Effector memory CD4-positive, alpha-beta T cell (primary cell): ENCODE measurements at places on chromosomes 16 and 17.
A peak's percentile ranks its signal among the peaks of the same experiment; 100 is the strongest.

DNA sequence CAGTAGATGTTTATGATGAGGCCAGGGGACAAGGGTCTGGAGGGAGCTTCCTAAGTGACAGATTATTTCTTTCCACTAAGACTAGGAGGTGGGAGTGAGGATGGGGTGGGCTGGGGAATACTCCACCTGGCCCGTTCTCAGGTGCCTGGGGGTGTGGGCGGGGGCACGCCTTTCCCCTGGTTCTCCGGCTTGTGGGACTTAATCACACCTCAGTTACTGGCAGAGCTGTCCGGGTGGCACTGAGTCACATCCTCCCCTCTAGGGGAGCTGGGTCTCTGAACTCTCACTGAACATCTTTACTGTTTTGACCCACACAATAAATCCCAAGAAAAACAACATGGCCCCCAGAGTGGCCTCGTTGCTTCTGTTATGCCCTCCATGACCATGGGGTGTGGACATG lies 332.8 kb downstream of the MAF start:
- no peak for DNase-seq

DNA sequence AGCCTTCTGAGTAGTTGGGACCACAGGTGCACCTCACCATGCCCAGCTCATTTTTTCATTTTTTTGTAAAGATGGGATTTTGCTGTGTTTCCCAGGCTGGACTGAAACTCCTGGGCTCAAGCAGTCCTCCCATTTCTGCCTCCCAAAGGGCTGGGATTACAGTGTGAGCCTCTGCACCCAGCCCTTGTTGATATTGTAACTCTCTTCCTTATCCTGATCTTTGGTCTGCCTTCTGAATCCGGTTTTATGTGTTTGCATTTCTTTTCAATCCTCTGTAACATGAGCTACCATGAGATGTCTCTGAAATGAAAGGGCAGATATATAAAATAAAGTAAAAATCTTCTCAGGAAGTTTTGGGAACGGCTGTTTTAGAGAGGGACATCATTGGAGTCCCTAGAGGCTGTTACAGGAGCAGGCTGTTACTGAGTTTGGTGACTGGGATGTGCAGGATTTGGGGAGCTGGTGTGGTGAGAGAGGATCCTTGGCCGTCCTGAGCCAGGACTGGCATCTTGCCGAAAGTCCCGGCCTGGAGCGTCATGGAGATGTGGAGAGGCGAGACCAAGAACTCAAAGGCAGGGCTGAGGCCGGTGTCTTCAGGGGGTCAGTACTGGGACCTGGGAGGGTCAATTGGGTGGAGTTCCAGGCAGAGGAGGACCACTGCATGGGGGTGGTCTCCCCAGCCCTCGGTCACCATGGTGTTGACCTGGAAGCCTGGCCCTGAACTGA lies 39.4 kb downstream of the ATP2C2 start:
- DNase-seq = no peak

DNA sequence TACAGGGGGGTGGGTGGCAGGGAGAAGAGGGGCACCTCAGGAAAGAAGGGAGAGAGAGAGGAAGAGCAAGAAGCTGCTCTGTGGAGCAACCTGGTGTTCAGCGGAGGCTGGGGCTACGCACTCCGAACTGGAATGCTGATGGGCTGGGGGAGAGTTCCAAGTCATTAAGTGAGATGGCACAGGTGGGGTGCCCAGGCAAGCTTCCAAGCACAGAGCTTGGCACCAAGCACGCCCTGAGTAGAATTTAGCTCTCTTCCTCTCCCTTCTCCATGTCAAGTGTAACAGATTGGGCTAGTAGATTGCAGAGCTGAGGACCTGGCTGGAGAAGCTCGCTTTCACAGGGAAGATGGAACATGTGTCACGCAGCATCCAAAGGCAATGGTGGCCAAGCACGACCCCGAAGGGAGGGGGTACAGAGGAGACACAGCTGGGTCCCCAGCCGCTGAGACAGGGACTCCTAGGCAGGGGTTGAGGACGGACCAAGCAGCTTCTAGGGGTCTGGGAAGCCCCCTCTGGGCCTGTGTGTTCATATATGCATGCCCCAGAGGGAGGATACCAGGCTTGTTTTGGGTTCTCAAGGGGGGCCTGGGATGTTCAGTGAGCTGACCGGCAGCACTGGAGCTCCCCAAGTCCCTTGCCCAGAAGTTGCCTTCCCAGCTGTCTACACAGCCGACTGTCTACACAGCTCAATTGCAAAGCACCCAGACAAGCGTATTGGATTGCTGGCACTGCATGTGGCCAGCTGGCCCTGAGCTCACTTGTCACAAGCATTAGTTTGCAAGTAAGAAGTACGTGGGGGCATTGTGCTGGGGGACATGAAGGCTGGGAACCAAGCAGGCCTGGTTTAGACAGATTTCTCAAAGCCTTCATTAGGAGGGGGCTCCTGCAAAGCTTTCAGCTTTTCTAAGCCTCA lies 247.8 kb downstream of the ENGASE start:
- DNase-seq = no peak

DNA sequence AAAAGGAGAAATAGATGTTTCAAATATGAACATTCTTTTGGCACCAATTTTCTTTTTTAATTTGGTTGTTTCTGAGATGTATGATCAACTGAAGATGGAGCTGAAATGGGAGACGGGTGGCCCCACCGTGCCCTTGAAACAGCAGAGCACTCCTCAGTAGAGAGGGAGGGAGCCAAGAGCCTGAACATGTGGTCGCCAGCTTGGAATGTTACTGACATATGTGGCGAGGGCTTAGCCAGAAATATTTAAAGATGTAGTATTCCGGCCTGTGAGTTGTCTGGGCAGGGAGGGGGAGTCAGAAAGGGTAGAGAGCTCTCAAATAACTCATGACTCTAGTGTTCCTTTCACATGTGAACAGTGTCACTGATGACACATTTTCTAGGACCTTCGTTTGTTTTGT lies 13.3 kb upstream of the MRC2 start:
- no peak for DNase-seq

GRCh38 chr17:8918807-8919465 lies 46.6 kb downstream of the PIK3R5 start:
- DNase-seq = no peak

- DNase-seq = no peak
Observed at GRCh38 chr16:15502041-15502725, 67.8 kb downstream of the BMERB1 start.

GRCh38 chr17:64661976-64662773 lies at the start of gene SMURF2:
TSS of gene SMURF2 (minus strand) at chr17:64662307. CDS start at chr17:64661880, 427 bp downstream.
- DNase-seq = peak; percentile 79

DNA sequence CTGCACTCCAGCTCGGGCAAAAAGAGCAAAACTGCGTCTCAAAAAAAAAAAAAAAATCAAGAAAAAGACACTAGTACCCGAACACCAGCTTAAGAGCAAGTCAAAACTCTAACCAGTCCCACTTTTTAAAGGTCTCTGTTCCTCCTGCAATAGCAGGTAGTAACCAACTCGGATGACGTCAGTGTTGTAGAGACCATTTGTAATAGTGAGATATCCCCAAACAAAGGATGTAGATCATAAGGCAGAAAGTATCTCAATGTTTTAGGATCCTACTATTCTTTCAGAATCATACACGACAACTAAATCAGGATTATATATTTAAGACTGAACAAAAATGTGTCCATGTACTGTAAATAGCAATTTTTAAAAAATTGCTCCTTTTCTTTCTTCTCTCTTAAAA lies 2.4 kb downstream of the JPT1 start:
- DNase-seq = no peak

DNA sequence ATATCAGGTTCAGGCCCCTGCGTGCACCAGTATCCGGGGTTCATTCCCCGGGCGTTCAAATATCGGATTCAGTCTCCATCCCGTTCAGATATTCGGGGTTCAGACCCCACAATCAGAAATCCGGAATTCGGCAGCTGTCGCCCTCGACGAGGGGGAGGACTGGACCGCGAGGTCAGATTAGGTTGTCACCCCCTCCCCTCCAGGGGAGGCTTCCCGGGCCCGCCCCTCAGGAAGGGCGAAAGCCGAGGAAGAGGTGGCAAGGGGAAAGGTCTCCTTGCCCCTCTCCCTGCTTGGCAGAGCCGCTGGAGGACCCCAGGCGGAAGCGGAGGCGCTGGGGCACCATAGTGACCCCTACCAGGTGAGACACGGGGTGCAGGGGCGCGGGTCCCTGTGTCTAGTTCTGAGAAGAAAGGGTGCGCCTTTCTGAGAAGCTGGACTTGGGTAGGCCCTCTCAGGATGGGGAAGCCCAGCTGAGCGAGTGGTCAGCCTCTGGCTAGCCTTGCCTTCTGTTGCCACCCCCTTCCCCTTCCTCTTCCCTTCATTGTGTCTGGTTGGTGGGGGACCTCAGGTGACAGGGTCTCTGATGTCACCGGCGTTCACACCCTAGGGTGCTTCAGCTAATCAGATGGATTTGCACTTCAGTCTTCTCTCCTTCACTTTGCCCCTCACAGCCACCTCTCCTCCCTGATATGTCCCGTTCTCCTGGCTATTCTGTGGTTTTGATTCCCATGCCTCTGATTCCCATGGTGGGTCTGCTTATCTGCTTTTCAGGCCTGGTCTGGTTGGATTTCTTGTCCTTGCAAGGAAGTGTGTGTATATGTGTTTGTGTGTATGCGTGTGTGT lies 844 bp downstream of the TAOK2 start:
- DNase-seq = no peak

DNA sequence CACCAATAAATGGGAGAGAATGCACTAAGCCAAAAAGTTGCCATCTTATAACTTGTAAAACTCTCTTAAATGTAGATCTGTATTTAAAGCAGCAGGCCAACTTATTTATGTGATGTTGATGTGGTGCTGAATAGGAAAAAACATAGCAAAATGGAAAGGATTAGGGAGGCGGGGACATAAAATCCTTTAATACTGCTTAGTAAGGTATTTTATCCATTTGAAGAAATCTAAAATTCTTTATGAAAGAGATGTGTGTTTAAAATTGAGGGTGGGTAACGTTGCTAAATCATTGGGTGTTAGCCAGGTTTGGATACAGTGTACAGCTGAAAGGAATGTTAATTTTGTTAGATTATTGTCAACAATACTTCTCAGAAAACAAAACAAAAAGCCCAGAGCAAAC lies 14.3 kb downstream of the SNTB2 start:
- DNase-seq = no peak

DNA sequence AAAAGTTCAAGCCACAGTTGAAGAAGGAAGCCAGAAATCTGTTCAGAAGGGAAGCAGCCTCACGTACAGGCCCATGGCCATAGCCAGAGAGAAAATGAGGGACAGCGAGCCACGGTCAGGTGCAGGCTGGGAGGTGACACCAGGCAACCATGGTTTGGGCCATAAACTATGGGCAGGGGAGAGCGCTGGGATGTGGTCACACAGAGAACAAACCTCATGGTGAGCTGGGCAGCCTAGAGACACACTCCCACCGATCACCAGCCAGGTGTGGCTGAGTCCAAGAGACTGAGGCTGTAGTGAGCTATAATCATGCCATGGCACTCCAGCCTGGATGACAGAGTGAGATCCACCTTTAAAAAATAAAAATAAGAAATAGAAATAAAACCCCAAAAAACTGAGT lies 76.5 kb downstream of the NETO2 start:
- no peak for DNase-seq

DNA sequence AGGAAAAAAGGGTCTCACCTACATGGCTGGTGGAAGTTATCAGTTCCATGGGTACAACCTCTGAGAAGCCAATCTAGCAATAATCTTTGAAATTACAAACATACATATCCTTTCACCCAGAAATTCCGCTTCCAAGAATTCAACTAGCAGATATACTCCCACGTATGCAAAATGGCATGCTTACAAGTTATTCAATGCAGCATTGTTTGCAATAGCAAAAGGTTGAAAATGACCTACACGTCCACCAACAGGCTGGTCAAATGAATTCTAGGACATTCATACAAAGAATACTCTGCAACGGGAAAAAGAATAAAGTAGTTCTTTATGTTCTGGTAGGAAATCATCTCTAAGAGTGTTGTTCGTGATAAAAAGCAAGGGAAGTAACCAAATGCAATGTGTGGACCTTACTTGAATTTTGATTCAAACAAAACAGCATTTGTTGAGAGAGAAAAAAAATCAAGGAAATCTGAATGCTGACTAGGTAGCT lies 63.7 kb upstream of the NLK start:
- no peak for DNase-seq

- no peak for DNase-seq
Observed at GRCh38 chr17:13939222-13939621, 130.1 kb upstream of the COX10 start.

DNA sequence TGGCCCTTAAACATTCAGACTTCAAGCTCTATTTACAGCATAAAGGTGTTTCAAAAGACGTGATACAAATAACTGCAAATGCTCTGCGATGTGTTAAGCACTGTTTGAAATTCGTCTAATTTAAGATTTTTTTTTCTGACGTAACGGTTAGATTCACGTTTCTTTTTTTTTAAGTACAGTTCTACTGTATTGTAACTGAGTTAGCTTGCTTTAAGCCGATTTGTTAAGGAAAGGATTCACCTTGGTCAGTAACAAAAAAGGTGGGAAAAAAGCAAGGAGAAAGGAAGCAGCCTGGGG lies 681 bp upstream of the MAPT start:
- no peak for DNase-seq

- DNase-seq = no peak
Observed at GRCh38 chr16:50088302-50088701, 22.5 kb downstream of the HEATR3 start.

DNA sequence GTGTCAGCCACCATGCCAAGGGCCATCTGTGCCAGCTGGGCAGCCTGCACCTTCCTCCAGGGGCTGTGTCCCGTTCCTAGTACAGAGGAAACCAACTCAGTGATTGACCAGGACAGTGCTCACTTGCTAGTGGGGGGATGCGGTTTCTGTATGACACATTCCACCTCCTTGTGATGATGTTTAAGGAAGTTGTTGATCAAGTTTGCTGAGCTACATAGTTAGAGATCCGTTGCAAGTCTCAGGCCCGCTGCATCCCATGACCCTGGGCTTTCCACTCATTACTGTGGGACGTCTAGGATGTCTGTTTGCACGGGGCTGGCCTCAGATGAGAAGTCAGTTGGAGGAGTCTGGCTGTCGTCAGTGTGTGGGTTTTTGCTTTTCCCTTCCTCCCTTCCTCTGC lies 33.6 kb downstream of the RNF213 start:
- DNase-seq = no peak

DNA sequence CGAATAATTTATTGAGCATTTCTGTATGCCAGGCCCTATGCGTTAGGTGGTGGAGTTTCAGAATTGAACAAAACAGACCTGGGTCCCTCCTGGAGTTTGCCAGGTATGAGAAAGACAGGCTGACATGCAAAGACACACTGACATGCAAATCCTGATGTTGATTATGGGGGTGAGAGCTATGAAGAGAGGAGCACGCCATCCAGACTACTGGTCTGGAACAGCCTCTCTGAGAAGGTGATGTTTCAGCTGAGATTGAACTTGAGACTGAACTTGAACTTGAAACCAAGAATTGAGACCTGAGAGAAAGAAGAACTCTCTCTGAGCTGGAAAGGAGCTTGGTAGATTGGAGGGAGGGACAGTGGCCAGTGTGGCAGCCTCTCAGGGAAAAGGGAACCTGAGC lies 14.2 kb upstream of the CACNG4 start:
- no peak for DNase-seq

GRCh38 chr16:48082516-48082915 lies 73.3 kb downstream of the ABCC12 start:
- no peak for DNase-seq

- DNase-seq = no peak
Observed at GRCh38 chr17:21510686-21511362, 134.7 kb downstream of the KCNJ12 start.

- no peak for DNase-seq
Observed at GRCh38 chr17:77768248-77768852, 190.2 kb upstream of the TNRC6C start.

- DNase-seq = no peak
Observed at GRCh38 chr16:69381231-69381630, 4.6 kb downstream of the TERF2 start.
